ENCODE measurements at places on chromosomes 5 and 9.
A peak's percentile ranks its signal among the peaks of the same experiment; 100 is the strongest.

DNA sequence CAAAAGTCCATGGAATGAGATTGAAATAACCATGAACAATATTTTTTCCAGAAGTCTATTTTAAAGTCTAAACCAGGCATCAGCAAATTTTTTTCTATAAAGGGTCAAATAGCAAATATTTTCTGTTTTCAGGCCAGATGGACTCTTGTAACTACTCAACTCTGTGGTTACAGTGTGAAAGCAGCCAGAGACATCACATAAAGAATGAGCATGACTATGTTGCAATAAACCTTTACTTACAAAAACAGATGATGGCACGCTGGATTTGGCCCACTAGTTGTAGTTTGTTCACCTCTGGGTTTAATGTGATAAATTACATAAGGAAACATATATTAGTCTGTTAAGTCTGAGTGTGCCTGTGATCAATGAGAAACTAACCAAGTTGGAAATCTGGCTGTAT is 319.2 kb downstream of the TRPM3 start:
- DNase-seq = no peak

DNA sequence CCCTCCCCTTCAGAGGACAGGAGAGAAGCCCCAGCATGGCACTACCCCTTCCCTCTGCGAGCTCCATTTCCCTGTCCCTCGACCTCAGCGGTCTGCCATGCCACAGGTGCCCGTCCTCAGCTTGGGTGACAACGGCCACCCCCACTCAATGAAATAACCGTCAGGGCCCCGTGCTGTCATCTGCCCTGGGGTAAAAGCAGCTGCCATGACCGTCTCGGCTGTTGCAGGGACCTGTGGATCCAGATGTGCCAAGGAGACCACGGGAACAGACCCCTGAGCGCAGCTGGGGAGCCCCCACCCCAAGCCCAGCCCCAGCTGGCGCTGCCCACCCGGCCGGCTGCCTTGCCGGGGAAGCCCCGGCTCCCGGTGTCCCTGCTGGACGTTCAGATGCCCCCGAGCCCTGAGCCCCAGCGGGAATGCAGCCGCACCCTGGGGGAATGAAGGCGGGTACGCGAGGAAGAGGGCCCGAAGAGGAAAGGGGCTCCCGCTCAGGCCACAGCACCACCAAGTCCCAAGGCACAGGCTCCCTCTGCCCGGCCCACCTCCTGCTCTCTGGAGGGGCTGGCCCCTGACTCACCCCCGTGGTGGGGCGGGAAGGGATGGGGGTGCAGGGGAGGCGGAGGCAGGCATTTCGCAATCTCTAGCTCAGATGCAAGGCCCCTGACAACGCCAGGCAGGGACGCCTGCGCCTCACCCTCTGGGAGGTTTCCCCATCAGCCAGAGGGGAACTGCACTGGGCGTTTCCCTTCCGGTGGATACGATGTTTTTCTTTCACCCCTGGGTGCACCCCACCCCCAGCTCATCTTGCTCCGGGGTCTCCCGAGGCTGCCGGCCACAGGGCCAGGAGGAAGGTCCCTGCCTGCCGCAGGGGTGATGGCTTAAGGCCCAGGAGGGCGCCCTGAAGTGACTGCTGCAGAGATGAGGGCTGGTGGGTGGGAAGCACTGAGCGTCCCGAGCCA is 49.2 kb downstream of the NACC2 start:
- DNase-seq = no peak

DNA sequence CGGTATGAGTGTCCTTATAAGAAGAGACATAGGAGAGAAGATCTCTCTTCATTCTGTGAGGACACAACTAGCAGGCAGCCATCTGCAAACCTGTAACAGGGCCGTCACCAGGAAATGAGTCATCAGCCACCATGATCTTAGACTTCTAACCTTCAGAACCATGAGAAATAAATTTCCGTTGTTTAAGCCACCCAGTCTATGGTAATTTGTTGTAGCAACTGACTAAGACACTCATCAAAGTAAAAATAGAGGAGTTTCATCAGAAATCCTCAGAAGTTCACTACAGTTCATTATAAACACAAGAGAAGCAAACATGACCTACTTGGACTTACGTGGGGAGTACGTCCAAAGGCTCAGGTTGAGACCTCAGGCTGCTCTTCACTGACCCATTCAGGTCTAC is 357.7 kb downstream of the SEMA5A start:
- no peak for DNase-seq

- DNase-seq = no peak
These were observed 417.5 kb upstream of the ADAMTSL1 start for GRCh38 chr9:18056269-18056992.

- no peak for DNase-seq
These were observed 22.5 kb downstream of the POLR1E start for GRCh38 chr9:37508135-37508833.

DNA sequence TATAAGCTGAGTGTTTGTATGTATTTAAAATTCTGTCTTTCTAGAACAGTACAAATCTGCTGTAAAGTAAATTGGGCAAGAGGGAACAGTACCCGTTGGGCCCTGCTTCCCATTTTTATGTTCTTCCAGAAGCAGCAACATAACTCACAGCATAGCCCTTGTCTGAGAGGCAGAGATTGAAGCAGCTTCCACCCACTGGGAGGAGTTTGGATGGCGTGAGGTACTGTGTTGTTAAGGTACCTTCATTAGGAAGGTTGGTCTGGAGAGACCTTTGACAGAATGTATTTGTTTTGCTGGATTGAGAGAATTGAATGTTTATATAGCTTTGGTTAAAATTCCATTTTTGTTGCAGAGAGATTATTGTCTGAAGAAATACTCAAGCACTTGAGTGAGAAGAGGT is 24.8 kb downstream of the RAI14 start:
- no peak for DNase-seq

DNA sequence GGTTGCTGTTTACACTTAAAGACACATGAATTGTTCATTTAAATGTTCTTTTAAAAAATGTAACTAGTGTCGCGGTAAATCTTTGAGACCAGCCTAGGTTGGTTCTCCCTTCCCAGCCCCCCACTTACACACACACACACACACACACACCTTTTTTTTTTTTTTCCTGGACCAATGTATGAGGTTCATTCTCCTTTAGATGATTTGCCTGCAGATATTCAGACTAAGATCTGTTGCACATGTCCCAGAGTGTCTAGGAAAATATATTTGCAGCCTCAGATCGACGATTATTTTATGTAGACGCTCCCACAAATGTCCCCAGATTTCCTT is 4.4 kb upstream of the ELAVL2 start:
- DNase-seq = no peak

- no peak for DNase-seq
These were observed 90.3 kb downstream of the AK8 start for GRCh38 chr9:132787748-132788159.

- no peak for DNase-seq
These were observed 135.5 kb downstream of the CCDC192 start for GRCh38 chr5:127838661-127839060.

GRCh38 chr5:117486879-117487391 is 912.3 kb upstream of the SEMA6A start:
- no peak for DNase-seq

DNA sequence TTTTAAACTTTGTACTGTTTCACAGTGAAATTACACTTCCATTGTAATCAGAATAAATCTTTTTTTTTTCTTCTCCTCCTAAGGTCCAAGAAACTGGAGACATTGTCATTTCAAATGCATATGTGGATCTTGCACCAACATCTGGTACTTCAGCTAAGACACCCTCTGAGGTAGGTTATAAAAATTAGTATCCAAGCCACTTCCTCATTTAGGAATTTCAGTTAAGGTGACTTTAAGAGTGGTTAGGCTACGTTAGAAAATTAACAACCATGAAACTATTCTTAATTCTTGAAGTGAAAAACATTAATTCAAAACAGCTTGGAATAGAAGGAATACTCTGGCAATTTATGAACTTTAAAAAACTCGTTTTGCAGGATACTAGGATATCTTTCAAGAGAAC is 77.5 kb downstream of the HSD17B4 start:
- no peak for DNase-seq

DNA sequence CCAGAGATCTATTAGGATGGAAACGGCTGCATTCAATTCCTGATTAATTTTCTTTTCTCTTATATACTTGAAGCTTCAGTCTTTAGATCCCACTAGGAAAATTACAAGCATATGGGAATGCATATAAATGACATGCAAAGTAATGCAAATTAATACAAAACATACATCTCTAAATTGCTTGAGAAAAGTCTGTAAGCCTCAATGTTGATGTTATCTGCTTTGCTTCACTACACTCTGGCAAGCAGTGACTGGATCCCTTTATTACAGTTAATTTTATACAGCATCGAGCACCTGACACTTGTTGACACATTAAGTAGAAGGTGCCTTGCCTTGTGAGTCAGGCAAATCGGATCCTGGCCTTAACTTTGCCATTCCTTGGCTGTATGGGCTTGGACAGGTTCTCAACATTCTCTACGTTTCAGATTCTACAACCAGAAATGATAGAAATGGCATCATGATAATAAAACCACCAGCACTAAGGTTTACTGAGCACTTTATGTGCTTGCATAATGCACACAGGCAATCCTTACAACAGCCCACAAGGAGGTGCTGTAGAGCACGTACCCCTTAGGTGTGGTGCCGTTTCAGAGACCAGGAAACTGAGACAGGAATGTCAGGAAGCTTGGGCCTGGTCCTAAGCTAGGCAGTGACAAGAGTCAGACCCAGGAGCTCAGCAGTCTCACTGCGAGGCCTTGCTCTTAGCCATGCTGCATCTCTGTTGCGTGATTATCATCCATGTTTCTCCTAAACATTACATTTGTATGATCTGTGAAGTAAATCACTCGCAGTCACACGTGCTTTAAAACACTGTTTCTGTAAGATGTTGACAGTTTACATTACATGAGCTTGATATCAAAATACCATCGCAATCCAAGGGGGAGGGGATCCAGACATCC is 2.7 kb downstream of the GCNT4 start:
- peak; percentile 68 for DNase-seq

GRCh38 chr9:121478816-121479676 is 20.6 kb downstream of the GGTA1 start:
- DNase-seq = no peak

DNA sequence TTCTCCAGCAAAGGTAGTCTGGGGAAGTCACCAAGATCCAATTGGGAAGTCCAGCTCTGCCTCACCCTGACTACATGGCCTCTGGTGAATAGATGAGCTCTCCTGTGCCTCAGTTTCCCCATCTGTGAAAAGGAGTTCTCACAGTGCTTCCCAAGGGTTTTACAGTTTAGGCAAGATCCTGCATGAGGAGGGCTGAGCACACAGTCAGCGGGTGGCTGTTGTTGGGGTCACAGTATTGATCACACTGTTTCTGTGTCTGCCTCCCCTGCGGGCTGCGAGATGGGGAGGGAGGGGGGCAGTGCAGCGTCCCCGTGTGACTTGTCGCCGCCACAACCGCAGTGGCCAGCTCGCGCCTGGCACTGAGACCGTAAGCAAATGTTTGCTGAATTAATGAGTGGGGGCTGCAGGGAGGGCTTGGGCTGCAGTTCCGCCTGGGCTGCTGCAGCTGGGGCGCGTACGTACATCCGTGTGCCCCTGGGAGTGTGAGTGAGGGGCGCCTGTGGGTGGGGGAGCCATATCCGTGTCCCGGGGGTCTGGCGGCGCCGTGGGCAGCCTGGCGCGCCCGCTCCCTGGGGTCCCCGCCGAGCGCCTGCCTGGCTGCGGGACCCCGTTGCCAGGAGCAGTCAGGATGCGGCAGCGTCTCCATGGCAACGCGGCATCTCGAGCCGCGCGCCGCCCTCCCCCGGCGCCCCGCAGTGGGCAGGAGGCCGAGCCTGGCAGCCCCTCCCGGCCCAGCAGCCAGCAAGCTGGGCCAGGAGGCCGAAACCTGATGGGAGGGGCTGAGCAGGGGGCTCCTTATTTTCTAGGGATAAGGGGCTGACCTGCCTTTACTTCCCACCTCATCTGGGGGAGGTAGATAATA is 31.4 kb upstream of the PSD2 start:
- DNase-seq = no peak

GRCh38 chr9:94014066-94014654 is 59.0 kb upstream of the BARX1 start:
- peak; percentile 41 for DNase-seq

DNA sequence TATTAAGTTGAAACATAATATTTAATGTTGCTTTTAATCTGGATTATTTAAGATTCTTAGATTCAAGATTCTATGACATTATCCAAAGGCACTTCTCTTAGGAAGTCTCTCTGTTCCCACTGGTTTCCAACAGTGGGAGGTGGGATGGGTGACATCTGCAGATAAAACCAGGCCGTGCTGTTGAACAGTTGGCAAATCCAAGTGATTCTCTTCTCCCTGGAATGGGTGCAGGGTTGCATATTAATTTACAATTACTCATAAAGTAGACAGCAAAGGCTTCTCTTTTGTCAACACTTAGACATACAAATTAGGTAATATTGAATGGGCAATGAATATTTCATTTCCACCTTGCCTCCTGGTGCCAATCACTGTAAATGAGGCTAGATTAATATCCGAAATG is 233.7 kb upstream of the IL12B start:
- DNase-seq = no peak

GRCh38 chr5:80101993-80102392 is 66.8 kb downstream of the THBS4 start:
- no peak for DNase-seq

DNA sequence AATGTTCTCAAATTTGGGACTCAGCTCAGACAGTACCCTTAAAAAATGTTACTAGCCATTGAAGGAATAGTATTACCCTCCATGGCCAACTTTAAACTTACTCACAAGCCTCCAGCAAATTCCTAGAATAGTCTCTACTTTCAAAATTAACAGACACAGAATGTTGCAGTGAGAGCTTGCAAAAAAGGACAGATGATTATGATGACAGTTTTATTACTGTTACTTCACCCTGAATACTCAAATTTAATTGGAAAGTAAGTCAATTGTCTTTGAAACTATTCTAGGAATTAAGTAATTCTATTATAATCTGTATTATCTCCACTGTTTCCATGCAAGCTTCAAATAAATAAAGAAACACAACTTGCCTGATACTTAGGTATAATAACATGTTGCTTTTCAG is 288.3 kb downstream of the SLF1 start:
- DNase-seq = no peak

DNA sequence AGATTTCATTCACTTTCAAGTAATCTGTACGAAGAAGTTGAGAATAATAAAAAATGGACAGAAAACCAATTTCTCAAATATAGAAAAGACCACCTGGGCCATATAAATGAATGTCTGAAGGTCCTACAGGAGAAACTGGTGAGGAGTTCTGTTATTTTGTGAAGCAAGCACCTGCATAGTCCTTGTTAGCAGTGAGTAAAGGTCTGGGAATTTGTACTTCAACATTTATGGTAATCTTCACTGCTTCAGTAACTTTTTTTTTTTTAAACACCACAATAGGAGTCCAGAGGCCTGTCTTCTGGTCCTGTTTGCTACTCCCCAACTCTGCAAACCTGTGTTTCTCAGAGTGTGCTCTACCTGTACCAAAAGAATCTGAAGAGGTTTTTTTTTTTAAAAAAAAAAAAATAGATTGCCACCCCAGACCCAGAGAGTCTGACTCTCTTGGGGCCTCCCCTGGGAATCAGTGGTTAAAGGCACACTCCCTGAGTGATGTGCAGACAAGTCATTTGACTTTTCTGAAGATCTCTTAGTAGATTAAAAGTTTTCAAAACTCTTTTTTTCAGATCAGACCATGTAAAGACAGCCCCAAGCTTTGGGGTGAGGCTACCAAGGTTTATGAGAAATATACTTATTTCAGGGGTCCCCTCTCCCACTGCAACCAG is 55.5 kb downstream of the FAM81B start:
- DNase-seq = no peak
